ENCODE measurements at places on chromosomes 4 and X. TPM values are rescaled to one million over a fixed set of nuclear protein-coding genes. Genes with fewer than 3 reads are reported as not detected.

DNA sequence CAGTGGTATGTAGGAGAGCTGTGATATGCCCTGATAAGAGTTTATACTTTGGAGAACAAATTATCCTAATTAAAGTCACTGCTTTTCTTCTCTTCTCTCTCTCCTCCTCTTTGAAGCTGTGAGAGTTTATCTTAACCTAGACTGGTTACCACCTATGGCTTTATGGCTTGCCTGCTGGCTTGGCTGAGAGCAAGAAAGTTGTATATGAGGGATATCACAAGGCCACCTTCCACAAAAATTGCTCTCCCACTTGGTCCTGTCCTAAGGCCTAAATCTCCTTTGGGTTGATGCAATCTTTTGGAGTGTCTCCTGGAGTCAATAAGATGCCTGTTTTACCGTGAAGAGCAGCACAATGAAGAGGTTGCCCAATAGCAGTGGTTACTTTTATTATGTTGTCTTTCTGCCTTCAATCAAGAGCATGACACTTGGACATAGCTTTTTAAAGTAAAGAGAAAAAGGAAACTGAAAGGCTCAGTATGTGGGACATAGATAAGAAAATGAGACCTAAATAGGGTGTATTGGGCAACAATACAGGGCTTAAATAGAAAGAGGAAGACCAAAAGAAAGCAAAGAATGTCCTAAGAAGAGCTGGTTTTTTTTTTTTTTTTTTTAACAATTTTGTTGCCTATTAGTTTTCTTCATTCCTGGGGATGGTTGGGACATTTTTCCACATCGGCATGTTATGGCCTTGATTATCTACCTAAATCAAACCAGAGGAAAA lies 9.2 kb downstream of the GUCY1A1 start:
- H3K27ac ChIP-seq, result no peak overlapping the region
- no peaks in the 10 kb centered on the region for H3K4me1 ChIP-seq
- H3K4me3 ChIP-seq, result no peak overlapping the region
- no peak for DNase-seq
- H3K36me3 ChIP-seq, result no peaks in the 10 kb centered on the region
- no peaks in the 10 kb centered on the region for H3K27me3 ChIP-seq

- DNase-seq, result no peak
- no peaks in the 10 kb centered on the region for H3K4me1 ChIP-seq
- H3K27ac ChIP-seq, result no peak overlapping the region
- H3K36me3 ChIP-seq, result no peaks in the 10 kb centered on the region
- no peak overlapping the region for H3K4me3 ChIP-seq
Observed at GRCh38 chrX:46647251-46647650, 73.7 kb downstream of the CHST7 start.

DNA sequence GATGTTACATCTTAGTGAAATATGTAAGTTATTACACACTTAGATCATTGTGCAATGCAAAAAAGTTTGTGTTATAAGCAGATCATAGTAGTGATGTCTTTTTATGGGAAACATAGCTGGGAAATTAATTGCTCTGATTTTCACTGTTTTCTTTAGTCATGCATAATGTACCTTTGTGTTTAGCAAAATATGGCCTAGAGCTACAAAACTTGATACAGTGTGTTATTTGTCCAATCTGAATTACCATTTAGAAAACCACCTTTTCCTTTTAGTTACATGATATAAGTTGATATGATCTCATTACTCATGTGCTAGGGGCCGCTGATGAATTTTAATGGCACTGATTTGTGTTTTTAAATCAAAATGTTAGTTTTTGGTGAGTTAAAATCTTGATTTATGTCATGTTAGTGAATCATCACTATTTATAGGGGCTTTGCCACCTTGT lies 2.0 kb downstream of the BMPR1B start:
- H3K4me1 ChIP-seq, result no peaks in the 10 kb centered on the region
- DNase-seq, result no peak
- no peaks in the 10 kb centered on the region for H3K36me3 ChIP-seq
- H3K27ac ChIP-seq, result no peak overlapping the region
- no peaks in the 10 kb centered on the region for H3K27me3 ChIP-seq

- no peak overlapping the region for H3K4me3 ChIP-seq
- no peaks in the 10 kb centered on the region for H3K27me3 ChIP-seq
- no peaks in the 10 kb centered on the region for H3K4me1 ChIP-seq
- no peak for DNase-seq
- H3K36me3 ChIP-seq, result no peaks in the 10 kb centered on the region
- no peak overlapping the region for H3K27ac ChIP-seq
Observed at GRCh38 chrX:2574271-2574670, 73.5 kb upstream of the DHRSX start.

- no peaks in the 10 kb centered on the region for H3K27me3 ChIP-seq
- no peaks in the 10 kb centered on the region for H3K36me3 ChIP-seq
- no peak overlapping the region for H3K27ac ChIP-seq
- no peak for DNase-seq
Observed at GRCh38 chr4:78441756-78442155, 109.8 kb upstream of the ANXA3 start.

DNA sequence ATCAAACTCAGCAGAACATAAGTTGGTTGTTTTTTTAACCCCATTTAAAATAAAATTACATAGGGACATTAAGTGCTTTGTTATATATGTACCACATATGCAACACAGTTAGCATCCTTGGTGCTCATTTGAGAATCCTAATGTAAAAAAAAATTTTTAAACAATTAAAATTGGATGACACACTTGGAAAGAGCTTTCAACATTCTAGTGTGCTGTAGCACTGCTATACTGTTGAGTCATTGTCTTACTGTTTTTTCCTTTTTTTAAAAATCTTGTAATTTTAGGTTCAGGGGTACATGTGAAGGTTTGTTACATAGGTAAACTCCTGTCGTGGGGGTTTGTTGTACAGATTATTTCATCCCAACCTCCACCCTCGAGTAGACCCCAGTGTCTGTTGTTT lies 12.8 kb downstream of the THAP9 start:
- H3K27me3 ChIP-seq, result no peaks in the 10 kb centered on the region
- H3K4me1 ChIP-seq, result no peaks in the 10 kb centered on the region
- DNase-seq, result no peak
- H3K27ac ChIP-seq, result no peak overlapping the region

- DNase-seq, result no peak
- no peak overlapping the region for H3K27ac ChIP-seq
- no peaks in the 10 kb centered on the region for H3K36me3 ChIP-seq
Observed at GRCh38 chrX:9911487-9911886, 55.7 kb upstream of the CLDN34 start.

GRCh38 chr4:167218022-167218608 lies 16.2 kb downstream of the SPOCK3 start:
- H3K4me3 ChIP-seq, result no peak overlapping the region
- no peak overlapping the region for H3K27ac ChIP-seq
- DNase-seq, result no peak
- no peaks in the 10 kb centered on the region for H3K27me3 ChIP-seq
- H3K36me3 ChIP-seq, result no peaks in the 10 kb centered on the region
- no peaks in the 10 kb centered on the region for H3K4me1 ChIP-seq

GRCh38 chrX:41703574-41704029 lies 14.8 kb downstream of the GPR34 start:
- H3K36me3 ChIP-seq, result no peaks in the 10 kb centered on the region
- H3K4me1 ChIP-seq, result no peaks in the 10 kb centered on the region
- no peak overlapping the region for H3K27ac ChIP-seq
- H3K4me3 ChIP-seq, result no peak overlapping the region
- DNase-seq, result no peak
- no peaks in the 10 kb centered on the region for H3K27me3 ChIP-seq

- no peaks in the 10 kb centered on the region for H3K36me3 ChIP-seq
- H3K27ac ChIP-seq, result no peak overlapping the region
- H3K27me3 ChIP-seq, result no peaks in the 10 kb centered on the region
- peaks cover 8% of the 10 kb centered on the region for H3K4me1 ChIP-seq
- peak; percentile 78 for DNase-seq
Observed at GRCh38 chr4:54281054-54281766, 52.1 kb downstream of the PDGFRA start.

Gene HDX
- 6.2 TPM for total RNA-seq

Gene WDR45
- 76.5 TPM for total RNA-seq

Gene ZDHHC9
- total RNA-seq, result 16.1 TPM

Gene NPY5R
- not detected for total RNA-seq

Measured in ovary (tissue), 10 donors.